Daoy (cell line): ENCODE measurements at places on chromosomes 3 and 15.
A peak's percentile ranks its signal among the peaks of the same experiment; 100 is the strongest.

DNA sequence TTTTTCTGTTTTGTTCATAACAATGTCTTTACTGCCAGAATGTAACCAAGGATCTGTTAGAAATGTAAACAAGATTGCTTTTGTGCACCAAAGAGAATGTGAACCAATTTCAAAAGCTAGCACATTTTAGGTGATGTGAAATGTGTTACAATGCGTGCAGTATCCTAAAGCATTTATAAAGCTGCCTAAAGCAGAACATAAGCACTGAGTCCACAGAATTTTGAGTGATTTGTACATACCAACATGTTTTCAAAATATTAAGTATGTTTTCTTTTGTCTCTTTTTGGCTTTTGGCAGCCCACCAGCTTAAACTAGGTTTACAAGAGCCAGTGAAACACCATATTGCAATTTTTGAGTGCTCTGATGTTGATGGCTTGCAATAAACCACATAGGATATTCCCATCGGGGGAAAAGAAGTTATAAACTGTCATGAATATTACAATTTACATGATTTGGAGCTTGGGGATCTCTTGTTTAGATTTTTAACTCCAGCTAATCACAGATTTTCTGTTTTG is 364.0 kb downstream of the ZIC1 start:
- no peak for DNase-seq

GRCh38 chr15:98686983-98687382 is 38.6 kb downstream of the IGF1R start:
- DNase-seq = no peak

GRCh38 chr3:71956716-71957115 is 171.8 kb upstream of the PROK2 start:
- no peak for DNase-seq

DNA sequence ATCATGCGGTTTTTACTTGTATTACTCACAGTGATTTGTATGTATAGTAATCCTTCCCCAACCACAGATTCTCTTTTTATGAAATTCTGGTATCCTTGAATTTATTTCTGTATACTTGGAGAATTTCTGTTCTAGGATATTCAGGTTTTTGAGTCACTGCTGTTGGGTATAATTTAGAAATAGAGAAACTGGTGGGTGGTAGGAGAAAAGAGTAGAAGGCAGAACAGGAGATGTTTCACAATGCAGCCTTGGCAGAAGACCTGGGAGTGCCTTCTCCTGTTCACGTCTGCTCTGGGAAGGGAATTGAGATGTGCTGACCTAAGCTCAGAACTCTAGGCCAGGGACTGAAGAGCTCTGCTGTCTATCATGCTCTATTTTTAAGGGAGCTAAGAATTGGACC is 193.6 kb downstream of the EPHB1 start:
- DNase-seq = no peak

DNA sequence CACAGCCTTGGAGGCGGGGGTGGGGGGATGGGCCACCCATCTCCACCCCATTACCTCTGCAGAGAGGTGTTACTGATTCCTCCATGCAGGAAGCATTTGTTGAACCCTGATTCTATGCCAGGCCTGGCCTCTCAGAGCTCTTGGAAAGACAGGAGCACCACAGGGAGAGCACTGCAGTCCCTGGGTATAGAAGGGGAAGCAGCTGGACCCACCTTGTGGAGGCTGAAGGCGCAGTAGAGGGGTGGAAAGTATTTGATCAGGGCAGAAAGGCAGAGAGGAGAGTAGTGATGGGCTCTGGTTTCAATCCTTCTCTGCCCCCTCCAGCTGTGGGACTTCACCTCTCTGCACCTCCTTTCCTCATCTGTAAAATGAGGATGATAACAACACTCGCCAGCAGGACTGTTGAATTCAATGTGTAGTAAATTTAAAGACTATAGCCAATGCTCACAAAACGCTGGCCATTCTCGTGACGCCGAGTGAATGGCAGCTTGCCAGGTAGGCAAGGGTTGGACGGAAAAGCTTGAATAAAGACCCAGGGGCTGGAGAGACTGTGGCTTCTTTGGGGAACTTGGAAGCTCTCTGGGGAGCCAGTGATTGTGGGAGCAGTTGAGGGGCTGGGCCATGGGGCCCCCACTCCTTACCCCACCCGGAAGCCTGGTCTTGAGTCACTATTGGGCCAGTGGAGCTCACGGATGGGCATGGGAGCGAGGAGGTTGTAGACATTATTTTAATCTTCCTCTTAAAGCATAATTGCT is 8.0 kb upstream of the CCDC33 start:
- peak; percentile 58 for DNase-seq

- no peak for DNase-seq
These were observed 16.4 kb downstream of the PXYLP1 start for GRCh38 chr3:141248064-141248463.

DNA sequence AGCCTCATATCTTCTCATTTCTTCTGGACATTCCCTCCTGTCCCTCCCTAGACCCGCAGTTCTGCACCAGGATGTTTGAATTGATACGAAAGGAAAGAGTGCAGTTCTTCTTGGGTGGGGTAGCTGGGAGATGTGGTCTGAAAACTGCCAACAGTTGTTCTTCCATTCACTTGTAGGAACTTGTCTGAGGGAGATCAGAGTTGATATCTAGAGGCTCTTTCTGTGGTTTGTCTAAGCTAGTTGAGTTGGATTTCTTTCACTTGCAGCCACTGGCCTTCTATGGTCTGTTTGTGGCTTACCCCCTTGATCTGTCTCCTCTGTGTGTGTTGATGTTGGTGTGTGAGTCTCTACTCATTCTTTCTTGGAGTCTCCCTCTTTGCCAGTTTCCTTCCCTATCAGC is 42.5 kb upstream of the PIK3CB start:
- no peak for DNase-seq

- peak; percentile 83 for DNase-seq
These were observed 455.0 kb upstream of the THBS1 start for GRCh38 chr15:39125904-39126303.

GRCh38 chr3:53282581-53282980 is 26.8 kb upstream of the TKT start:
- DNase-seq = no peak

- DNase-seq = no peak
These were observed 68.4 kb downstream of the SV2B start for GRCh38 chr15:91168457-91168856.

DNA sequence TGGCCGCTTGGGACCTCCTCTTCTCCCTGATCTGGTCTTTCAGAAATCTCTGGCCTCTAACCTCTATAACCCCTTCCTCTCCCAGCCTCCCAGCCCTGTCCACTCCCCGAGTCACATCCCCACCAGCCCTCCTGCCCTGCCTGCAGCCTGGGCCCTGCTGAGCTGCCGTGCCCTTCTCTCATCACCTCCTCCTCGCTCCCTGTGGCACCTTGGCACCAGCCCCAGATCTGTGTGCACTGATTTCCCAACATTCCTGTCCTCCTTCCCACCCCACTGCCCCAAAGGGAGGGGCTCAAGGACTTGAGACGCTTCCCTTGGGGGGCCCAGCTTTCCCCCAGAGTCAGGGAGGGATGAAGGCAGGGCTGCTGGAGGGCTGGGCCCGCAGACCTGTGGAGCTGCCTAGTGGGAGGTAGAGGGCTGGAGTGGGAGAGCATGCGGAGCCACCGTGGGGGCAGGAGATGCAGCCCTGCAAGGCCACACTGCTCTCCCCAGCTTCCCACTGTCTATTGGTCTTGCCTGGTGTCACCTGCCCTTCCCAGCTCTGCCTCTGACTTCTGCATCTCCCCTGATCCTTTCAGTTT is 42.7 kb downstream of the EXOG start:
- DNase-seq = no peak

GRCh38 chr3:13042715-13043271 is 30.4 kb downstream of the IQSEC1 start:
- DNase-seq = no peak

GRCh38 chr15:53837263-53837662 is 77.8 kb upstream of the WDR72 start:
- no peak for DNase-seq

DNA sequence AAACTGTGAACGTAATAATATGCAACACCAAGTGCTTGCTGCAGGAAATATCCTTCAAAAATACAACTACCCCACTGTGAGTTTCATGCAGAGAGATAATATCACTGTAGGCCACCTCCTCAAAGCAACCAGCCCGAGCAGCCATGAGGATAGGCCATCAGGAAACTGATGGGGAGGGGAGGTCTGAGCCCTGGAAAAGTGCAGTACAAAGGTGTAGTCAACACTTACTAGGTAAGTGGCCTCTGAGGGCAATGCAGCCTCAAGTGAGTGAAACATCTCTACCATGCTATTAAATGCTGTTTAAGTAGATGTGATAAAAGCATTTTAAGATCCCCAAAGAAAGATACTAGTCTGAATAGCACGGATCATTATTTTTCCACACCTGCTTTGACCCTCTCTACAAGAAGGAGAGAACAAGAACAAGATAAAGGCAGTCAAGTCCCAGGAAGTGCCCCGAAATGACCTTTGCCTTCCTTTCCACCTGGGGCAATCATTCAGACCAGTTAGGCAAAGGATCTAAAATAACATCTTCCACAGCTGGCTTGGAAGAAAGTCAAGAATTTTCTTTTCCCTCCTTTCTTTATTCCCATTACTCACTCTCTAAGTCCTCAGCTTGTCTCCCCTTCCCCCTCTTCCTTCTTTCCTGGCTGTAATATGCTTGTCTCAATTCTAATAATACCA is 62.8 kb downstream of the FMN1 start:
- peak; percentile 35 for DNase-seq

- no peak for DNase-seq
These were observed 517.0 kb upstream of the NAALADL2 start for GRCh38 chr3:174342171-174342570.

DNA sequence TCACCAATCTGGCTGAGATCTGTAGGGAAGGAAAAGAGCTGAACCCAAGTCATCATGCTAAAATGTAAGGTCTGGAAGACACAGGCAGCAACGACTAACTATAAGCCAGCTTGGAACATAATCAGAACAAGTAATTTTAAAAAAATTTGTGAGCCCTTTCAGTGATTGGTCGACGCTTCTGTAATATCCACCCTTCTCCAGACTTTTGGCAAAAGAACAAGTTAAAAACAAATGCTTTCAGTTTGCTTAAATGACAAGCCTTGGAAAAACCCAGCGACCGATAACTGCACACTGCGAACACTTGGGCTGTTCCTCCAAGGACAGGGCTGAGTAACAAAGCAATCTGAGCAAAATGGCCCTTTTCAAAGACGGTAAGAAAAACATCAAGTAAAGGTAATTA is 49.6 kb downstream of the PCSK6 start:
- no peak for DNase-seq

- DNase-seq = no peak
These were observed 39.1 kb downstream of the IDH2 start for GRCh38 chr15:90062973-90063769.

- peak; percentile 94 for DNase-seq
These were observed 13.6 kb downstream of the RARRES1 start for GRCh38 chr3:158718490-158719170.

DNA sequence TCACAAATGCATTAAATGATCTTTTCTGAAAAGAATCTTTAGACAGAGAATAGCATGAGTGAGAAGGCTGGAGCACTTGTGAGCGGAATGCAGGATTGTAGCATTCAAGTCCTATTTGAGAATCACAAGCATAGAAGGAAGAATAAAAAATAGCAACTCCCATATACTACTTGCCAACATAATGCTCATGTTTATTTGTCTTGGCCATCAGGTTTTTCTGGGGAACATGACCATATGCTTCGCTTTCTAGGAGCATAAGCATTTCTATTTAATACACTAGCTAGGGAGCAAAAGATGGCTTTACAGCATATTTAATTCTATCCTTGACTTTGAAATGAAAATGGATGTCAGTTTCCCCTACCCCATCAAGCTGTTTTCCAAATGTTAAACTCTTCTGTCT is 170.3 kb upstream of the MITF start:
- no peak for DNase-seq

GRCh38 chr3:85864896-85865295 is 906.1 kb downstream of the CADM2 start:
- no peak for DNase-seq

DNA sequence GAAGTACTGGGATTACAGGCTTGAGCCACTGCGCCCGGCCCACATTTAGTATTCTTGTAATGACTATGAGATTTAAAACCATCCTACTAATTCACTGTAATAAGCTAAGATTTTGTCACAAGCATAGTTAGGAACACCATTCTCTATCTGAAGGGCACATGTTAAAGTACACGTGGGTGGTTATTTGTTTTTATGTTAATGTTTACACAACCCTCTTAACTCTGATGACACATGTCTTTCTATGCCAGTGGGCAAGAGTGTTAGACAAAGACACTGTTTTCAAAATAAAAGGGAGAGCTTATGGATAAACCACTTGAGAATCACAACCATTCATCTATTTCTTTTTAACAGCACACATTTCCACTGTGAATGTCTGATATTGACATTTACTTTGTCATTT is 537.6 kb upstream of the IL12A start:
- DNase-seq = no peak

DNA sequence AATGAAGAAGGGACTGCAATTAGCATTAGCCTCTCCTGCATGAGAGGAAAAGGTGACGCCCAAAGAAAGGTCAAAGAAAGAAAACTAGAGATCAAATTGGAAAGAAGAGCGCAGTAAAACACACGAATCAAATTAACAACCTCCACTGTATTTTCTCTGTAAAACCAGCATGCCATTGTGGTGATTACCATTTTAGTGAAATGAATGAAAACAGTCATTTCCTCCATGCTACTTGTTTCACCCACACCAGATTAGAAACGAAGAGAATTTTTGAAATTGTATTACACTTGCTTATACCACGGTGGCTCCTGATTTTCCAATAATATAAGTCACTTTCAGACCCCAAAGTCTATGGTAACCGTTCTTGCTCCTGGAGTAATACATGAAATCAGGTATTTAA is 71.6 kb downstream of the SUMF1 start:
- DNase-seq = no peak

- DNase-seq = no peak
These were observed 396.3 kb downstream of the LSAMP start for GRCh38 chr3:116048991-116049390.

DNA sequence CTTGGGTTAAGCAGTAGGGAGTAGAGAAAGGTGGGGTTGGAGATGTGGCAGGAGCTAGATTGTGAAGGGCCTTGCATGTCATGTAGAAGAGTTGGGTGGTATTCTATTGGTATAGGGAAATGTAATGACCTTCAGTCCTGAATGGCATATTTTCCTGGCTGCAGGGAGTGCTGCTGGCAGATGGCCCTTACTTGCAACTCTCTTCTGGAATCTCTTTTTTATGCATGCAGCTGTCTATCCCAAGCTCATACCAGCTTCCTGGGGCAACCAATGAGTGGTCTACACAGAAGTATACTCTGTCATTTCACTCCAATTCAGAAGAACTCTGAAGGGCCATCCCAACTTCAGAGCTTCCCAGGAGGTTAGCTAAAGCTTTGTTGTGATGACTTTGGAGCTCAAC is 144.7 kb upstream of the ANKRD28 start:
- DNase-seq = no peak

- no peak for DNase-seq
These were observed 21.8 kb downstream of the P2RY12 start for GRCh38 chr3:151362751-151363174.

DNA sequence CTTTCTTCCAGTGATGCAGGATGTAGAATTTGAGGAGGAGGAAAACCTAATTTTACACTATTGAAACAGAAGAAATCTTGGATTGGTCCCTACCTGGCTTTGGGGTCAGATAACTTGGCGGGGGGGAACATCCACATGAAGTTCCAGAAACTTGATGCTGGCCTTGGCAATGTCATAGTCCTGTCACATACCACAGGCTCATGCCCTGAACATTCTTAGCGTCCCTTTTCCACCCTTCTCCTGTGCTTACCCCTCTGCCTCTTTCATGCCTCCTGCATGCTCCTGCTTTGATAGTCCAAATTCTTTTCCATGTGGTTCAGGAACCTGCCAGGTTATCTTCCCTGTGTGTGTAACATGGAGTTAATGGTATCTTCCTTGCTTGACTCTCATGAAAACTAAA is 110.6 kb downstream of the UNC13C start:
- no peak for DNase-seq

- DNase-seq = no peak
These were observed 78.3 kb upstream of the ALDH1A3 start for GRCh38 chr15:100801256-100801900.
